Activated gamma-delta T cell treated with anti-CD3 and anti-CD28 coated beads, Interleukin-2, amount 50 U/mL, for 16 hours (primary cell): ENCODE measurements at places on chromosomes 6 and 20.

GRCh38 chr6:52697903-52698302 lies 27.0 kb downstream of the TMEM14A start:
- no peak for DNase-seq

- no peak for DNase-seq
These were observed 21.1 kb downstream of the TAF4 start for GRCh38 chr20:62044631-62045030.

DNA sequence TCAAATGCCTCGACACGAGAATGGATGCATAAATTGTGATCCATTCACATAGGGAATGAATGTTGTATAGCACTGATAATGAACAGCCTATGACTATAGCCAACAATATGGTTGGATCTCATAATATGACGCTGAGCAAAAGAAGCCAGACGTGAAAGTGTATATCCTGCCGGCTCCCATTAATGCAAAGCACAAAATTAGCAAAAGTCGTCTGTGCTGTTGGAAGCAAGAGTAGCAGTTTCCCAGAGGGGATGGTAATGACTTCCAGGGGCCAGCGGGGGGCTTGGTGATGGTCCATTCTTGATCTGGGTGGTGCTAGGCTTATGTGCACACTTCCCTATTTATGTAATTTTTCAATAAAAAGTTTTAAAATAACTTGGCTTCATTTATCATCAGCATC lies 1.0 kb upstream of the TAGAP start:
- DNase-seq, result no peak

- no peak for DNase-seq
These were observed 1.6 kb downstream of the VGLL2 start for GRCh38 chr6:117267054-117267347.

DNA sequence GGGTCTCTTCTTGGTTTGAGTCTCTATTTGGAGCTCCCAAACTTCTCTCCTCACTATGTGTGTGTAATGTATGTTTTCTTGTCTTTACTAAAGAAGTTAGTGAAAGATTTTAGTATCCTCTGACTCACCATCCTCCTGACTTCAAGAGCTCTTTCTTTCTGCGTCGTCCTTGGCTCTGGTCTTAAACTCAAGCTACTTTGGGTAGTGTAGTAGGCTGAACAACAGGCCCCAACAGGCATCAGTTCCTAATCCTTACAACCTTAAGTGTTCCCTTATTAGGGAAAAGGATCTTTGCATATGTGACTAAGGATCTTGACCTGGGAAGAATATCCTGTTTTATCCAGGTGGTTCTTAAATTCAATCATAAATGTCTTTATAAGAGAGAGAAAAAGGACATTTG lies 810.2 kb downstream of the MAFB start:
- DNase-seq, result no peak
